Activated T-helper 17 cell treated with anti-CD3 and anti-CD28 coated beads, Interleukin-2, amount 50 U/mL, for 72 hours (primary cell): ENCODE measurements at places on chromosomes 7 and 10. TPM values are rescaled to one million over a fixed set of nuclear protein-coding genes. Genes with fewer than 3 reads are reported as not detected.

TSPAN12 gene
- not detected for total RNA-seq

TBX20 gene
- total RNA-seq: not detected

SUGCT gene
- 0.66 TPM for total RNA-seq

BCCIP gene
- 116 TPM for total RNA-seq

RBM20 gene
- total RNA-seq: not detected

FFAR4 gene
- not detected for total RNA-seq

OLAH gene
- 6.6 TPM for total RNA-seq

EPHA1 gene
- 0.65 TPM for total RNA-seq

SPDYE1 gene
- not detected for total RNA-seq

GNB2 gene
- 271 TPM for total RNA-seq

ANKRD30A gene
- not detected for total RNA-seq

C7orf33 gene
- not detected for total RNA-seq

BRI3 gene
- 52.6 TPM for total RNA-seq

C10orf62 gene
- not detected for total RNA-seq

YKT6 gene
- total RNA-seq: 66.8 TPM

CTBP2 gene
- total RNA-seq: 0.74 TPM

CNPY1 gene
- not detected for total RNA-seq

KEL gene
- total RNA-seq: 0.24 TPM

ZNF488 gene
- total RNA-seq: 0.11 TPM

ZNF727 gene
- total RNA-seq: 0.45 TPM

IL6 gene
- 2.1 TPM for total RNA-seq

IDI2 gene
- 0.26 TPM for total RNA-seq

PVRIG gene
- total RNA-seq: 16.1 TPM

STAG3 gene
- total RNA-seq: 7.8 TPM
